Panc1 (cell line): ENCODE measurements at places on chromosomes 6 and 20.

DNA sequence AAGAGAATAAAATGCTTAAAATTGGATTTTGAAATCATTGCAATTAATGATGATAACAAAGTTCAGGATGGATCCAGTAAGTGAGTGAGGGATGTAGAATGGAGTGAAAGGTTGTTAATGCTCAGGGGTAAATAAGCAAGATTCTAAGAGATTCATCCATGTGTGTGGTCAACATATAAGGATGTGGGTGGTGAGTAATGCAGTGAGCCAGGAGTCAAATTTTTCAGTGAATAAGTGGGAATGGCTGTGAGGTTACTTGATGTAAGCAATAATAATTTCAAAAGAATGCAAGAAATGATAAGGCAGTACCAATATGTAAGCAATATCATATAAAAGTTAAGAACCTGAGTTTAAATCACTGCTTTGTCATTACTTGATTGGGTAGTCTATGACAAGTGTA, 207.5 kb upstream of the ADGRB3 start:
- no peak for DNase-seq

- DNase-seq, result no peak
Observed at GRCh38 chr6:102417368-102417998, 1024.0 kb downstream of the GRIK2 start.

DNA sequence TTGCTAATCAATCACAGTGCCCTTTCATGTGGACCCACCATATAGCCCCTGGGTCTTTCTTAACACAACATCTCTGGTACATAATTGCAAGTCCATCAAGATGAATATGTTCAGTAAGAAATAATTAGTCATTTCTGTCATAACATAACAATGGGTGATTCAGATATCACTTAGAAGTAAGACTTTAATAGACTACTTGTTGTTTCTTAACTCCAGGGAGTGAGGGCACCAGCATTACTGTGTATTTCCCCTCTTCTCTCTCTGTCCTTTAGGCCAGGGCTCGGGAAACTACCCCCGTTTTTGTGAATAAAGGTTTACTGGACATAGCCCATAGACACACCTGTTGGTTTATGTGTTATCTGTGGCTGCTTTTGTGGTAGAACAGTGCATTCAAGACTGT, 123.5 kb downstream of the SLC24A3 start:
- DNase-seq, result no peak

DNA sequence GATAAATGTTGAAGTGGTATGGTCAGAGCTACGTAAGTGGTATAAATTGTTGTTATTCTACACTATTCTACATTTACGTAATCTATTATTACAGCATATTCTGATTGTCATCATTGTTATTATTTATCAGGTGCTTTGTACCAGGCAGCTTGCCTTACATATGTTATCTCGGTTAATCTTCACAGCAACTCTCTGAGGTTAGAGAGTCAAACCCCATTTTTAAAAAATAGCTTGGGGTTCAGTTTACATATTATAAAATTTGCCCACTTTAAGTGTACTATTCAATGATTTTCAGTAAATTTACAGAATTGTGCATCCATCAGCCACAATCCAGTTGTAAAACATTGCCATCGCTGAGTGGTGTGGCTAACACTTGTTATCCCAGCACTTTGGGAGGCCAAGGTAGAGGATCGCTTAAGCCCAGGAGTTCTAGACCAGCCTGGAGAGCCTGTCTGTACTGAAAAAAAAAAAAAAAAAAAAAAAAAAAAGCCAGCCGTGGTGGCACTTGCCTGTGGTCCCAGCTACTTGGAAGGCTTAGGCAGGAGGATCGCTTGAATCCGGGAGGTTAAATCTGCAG, 35.5 kb downstream of the PPP1R16B start:
- no peak for DNase-seq

GRCh38 chr20:55561259-55561658, 444.1 kb downstream of the CBLN4 start:
- no peak for DNase-seq

GRCh38 chr6:36326356-36326995, 10.2 kb downstream of the BNIP5 start:
- no peak for DNase-seq

- no peak for DNase-seq
Observed at GRCh38 chr20:2907519-2907918, 34.2 kb downstream of the PTPRA start.

GRCh38 chr20:22368235-22368634, 216.1 kb downstream of the FOXA2 start:
- DNase-seq, result no peak

GRCh38 chr6:163391985-163392384, 22.5 kb upstream of the QKI start:
- no peak for DNase-seq

DNA sequence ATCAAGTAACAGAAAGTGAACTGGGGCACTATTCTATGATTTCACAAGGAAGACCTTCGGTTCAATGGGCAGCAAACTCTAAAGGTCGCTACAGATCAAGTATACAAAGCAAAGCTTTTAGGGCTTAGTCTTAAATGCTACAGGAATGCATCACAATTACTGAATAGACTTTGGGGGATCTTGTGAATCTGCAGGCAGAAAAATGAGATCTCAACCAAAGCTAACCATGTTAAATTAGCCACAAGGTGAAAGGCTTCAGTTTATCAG, 98.0 kb upstream of the TMEM30A start:
- no peak for DNase-seq

DNA sequence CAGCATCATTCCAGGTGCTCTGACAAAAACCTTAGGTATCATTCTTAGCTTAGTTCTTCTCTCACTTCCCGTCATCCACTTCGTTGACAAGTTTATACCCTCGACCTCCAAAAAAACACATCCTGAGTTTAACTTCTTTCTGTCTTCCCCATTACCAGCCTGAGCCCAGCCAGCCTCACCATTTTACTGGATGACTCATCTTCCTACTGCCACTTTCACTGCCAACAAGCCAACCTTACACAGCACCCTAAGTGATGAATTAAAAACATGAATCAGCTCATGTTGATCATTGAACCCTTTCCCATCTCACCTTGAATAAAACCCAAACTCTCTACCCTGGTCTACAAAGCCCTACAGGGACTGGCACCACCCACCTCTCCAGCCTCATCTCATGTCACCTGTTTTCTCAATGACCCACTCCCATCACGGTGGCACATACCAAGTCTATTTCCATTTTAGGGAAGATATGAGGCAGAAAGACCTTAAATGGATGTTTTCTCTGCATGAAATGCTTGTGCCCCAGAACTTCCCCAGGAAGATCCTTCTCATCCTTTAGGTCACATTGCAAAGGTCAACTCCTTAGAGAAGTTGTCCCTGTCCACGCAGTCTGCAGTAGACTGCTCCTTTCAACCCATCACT, 9.9 kb upstream of the UST start:
- DNase-seq, result no peak

GRCh38 chr6:74534465-74535211, 671.2 kb downstream of the COL12A1 start:
- DNase-seq, result peak; percentile 52

GRCh38 chr6:56420296-56420695, 172.9 kb upstream of the COL21A1 start:
- DNase-seq, result no peak

- DNase-seq, result no peak
Observed at GRCh38 chr6:167767715-167768107, 59.0 kb upstream of the AFDN start.

GRCh38 chr6:27889275-27889627, 22.9 kb downstream of the OR2B2 start:
- DNase-seq, result no peak

DNA sequence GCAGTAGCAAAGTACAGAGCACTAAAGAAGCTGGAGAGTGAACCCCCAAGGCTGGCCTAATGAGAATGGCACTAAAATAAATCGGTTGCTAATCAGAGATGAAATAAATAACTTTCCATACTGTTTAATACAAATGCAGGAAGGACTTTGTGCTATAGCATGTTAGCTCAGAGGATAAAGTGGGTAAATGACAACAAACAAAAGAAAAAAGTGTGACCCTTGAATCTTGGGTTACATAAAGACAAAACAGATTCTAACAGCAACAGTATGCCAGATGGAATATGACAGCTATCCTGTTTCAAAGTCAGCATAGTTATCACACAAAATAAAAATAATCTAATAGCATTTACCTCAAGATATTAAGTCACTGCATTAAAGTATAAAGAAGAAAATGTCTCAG, 622.7 kb downstream of the PHF3 start:
- no peak for DNase-seq

- DNase-seq, result no peak
Observed at GRCh38 chr6:43931201-43931600, 161.2 kb downstream of the VEGFA start.

GRCh38 chr20:63653041-63653973, at the start of gene STMN3:
TSS of gene STMN3 (minus strand) at chr20:63653424. CDS start at chr20:63653345, 79 bp downstream.
- no peak for DNase-seq

DNA sequence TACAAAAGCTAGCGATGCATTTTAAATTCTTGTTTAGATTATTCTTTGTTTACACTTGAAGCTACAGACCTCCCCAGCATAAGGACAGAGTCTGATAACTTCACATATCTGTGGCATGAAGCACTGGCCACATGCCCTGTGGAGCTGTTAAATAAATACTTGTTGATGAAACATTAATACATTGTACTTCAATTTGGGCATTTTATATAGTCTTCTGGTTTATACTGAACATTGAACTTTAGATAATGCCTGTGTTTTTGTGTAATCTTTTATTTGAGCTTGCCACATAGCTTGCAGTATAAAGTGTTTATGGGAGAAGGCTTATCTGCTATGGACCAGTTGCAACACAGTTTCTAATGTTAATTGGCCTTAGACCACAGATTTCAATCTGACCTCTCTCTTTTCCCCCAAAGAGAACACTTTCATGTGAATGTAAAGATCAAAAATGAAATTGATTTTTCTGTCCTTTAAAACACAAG, 48.2 kb downstream of the FRK start:
- no peak for DNase-seq

GRCh38 chr6:37727996-37728395, 30.3 kb upstream of the MDGA1 start:
- DNase-seq, result no peak

GRCh38 chr6:157383471-157383870, 2.5 kb downstream of the ZDHHC14 start:
- DNase-seq, result no peak

DNA sequence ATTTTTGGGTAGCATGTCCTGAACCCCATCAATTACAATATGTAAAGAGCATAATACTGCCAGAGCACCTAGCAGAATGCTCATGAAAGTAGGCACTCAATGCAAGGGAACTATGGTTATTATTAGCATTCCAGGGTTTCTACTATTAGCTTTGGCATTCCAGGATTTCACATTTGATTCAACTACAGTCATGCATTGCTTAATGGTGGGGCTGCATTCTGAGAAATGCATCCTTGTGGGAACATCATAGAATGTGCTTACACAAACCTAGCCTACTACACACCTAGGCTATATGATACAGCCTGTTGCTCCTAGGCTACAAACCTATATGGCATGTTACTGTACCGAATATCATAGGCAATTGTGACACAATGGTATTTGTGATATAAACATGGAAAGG, 247.8 kb downstream of the CD83 start:
- no peak for DNase-seq

DNA sequence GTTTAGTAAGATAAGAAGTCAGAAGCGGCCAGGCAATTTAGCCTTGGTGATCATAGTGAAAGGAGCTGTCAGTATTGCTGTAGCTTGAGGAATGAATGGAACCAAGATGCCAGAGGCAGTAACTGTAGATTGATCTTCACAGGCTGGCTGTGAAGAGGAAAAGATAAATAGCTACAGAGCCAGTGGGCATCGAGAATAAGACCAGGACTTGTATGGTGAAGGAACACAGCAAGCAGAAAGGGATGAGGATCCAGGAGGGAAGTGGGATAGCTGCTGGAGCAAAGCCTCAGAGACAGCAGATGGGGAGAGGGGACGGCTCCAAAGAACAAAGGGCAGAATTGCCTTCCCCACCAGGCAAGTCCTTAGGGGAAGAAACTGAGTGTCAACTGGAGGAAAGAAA, 294.4 kb upstream of the PLN start:
- no peak for DNase-seq

- DNase-seq, result no peak
Observed at GRCh38 chr6:105787747-105788146, 298.4 kb upstream of the PRDM1 start.

DNA sequence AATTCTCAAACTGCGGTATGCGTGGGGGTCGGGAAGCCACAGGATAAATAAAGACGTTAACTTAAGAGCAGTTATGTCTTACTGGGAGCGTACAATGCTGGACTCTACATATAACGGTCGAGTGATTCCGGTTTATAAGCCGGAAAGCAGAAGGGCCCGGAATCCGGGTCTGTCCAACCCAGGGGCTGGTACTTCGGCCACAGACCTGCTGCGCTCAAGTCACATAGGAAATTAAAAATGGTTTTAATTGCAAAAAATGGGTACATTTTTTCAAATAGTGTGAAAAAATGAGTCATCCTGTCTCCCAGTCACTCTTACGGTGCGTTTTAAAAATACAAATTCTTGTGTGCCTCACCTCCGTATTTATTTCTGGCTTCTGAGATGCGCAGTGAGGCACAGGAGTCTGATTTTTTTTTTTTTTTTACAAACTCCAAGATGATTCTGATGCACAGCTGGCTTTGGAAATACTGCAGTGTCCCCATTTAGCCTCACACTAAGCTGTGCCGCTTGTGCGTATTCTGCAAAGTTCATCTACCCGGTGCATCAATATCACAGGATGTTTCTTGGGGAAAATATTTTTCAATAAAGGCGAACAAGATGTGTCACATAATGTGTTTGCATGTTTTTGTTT, 1.0 kb downstream of the PCIF1 start:
- no peak for DNase-seq

GRCh38 chr6:9178071-9178470, 742.7 kb upstream of the SLC35B3 start:
- no peak for DNase-seq

- DNase-seq, result no peak
Observed at GRCh38 chr6:112061605-112062004, 7.7 kb downstream of the CCN6 start.

GRCh38 chr20:59661153-59661552, 56.8 kb downstream of the PHACTR3 start:
- DNase-seq, result no peak

GRCh38 chr6:24439858-24440539, 37.3 kb downstream of the MRS2 start:
- DNase-seq, result no peak

DNA sequence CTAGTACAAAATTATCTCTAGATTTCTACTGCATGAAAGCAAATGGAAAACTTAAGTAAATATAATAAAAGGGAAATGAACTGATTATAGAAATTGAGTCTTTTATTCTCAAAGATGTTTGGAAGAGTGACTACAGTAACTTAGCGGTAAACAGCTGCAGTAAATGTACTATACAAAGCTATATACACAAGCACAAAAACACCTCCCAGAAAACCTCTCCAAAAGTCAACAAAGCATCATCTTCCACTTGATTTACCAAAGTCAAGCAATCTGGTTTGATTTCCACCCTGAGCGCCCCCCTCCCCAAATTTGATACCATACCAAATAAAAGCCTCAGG, 142.1 kb upstream of the SHLD1 start:
- DNase-seq, result no peak

- DNase-seq, result no peak
Observed at GRCh38 chr6:109076377-109076776, 18.3 kb downstream of the SESN1 start.
